Fibroblast of skin of left quadriceps (primary cell): ENCODE measurements at places on chromosomes 5 and 9.

DNA sequence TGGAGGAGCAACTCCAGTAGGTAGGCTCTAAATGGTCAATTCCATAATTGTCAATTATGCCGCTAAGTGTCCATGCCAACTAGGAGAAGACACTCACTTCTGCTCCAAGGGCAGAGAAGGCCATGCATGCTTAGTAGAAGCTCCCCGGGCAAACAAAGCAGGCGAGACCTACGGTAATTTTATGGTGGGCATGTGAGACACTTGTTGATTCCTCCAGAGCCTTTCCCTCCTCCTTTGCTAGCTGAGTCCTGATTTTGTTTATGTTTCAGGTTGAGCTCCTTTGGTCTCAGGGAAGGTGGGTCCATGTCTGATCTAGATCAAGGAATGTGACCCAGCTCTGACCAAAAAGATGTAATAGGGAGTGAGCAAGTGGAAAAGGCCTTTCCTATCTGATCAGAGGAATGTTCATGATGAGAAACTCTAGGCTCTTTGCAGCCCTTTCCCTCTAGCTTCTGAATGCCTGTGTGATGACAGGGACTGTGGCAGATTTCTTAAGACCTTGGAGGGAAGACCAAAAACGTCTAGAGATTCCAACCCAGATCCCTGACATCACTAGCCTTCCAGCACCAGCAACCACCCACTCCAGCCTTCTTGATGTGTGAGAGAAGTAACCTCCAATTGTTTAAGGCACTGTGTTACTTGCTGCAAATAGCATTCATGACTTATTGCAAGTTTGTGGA, 7.7 kb upstream of the CPEB4 start:
- peak; percentile 29 for DNase-seq

DNA sequence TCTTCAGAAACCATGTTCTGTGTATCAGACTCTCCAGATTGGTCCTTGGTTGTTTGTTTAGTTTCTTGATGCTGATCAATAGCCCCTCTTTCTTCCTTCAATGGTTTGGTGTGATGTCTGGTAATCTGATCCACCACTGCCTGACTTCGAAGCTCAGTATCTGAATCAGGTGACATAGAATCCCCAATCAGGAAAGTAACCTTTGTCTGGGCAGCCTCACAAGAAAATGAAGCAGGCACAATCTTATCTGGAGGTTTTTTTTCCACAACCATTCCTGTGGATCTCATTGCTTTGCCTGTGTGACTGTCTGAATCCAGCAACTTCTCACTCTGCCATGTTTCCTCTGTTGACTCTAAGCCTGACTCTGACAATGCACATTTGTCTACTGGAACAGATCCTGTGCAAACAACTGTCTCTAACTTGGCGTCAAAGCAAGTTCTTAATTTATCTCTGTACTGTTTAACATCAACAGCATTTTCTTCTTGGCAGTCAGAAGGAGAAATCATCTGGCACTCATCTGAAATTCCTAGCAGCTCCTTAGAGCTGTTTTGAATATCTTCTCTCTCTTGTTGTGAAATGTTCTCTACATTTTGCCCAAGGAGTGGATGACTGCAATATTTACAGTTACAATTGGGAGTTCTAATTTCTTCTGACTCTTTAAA, 37.1 kb upstream of the RAPGEF6 start:
- peak; percentile 77 for DNase-seq

DNA sequence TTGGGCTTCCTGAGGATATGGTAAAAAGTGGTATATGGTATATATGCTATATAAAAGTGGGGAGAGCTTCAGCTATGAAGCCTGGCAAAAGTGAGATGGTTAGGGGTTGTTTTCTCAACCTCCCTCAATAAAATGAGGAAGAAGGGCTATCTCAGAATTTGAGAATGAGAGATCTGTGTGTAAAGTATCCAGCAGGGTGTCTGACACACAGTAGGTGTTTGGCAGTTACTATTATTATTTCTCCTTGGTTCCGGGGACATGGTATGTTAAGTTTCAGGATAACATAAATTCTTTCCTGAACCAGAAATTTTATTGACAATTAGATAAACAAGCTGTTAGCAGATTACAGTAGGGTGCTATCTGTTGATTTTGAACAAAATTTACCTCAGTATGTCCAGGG, 94.1 kb downstream of the DENND1A start:
- DNase-seq, result no peak

GRCh38 chr5:157766442-157766841, 22.9 kb downstream of the LSM11 start:
- no peak for DNase-seq

DNA sequence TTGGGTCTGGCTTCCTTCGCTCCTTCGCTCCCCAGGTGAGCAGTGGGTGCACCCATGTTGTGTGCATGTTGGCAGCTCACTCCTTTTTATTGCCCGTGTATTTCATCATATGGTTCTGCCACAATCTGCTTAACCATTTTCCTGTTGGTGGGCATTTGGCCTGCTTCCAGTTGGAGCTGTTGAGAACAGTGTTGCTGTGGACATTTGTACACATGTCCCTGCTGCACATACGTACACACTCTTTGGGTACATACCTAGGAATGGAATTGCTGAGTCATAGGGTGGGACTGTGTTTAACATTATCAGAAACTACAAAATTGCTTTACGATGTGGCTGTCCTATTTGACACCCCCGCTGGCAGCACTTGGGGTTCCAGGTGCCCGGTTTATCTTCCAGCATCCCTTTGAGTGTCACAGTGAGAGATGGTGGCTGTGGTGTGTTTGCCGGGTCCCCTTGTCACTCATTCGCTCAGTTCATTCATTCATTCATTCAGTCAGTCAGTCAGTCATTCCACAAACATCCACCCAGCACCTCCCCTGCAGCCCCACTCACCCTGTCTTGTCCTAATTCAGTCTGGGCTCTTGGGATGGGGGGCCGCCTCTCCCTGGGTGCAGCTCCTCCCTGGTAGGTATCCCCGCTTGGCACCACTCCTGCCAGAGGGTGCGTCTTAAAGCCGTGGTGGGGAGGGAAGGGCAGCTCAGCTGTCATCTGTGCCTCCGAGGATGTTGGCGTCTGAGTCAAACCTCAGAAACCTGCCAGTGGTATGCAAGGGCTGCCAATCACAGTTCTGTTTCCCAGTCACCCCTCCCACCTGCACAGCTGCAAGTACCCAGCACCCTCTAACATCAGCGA, 7.9 kb upstream of the FIBCD1 start:
- DNase-seq, result no peak

DNA sequence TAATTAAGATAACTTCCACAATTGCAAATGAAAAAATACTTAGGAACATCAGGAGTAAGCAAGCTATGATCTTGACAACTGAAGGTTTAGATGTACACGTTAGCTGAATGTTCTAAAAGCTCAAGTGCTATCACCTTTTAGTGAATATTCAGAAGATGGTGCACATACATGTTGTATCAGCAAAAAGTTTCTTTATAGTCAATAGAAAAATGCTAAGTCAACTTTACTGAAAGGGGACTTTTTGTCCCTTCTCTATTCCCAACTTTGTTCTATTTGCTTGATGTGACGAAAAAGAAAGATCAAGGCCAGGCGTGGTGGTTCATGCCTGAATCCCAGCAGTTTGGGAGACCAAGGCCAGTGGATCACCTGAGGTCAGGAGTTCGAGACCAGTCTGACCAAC, 7.6 kb upstream of the RGMB start:
- DNase-seq, result no peak

DNA sequence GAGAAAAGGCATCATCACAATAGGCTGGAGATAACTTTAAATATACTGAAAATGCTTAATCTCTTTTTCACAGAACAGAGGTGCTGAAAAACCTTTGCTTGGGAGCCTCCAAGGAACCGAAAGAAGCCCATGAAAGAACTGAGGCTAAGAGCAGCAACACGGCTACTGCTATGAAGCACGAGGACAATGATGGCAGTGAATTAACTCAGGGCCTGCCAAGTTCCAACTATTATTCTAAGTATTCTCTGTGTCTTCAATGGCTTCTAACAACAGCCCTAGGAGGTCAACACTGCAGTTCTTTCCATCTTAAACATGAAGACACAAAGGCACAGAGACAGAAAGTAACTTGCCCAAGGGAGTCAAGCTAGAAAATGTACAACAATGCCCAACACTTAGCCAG, 293.0 kb upstream of the DAP start:
- DNase-seq, result no peak

GRCh38 chr5:9174446-9174845, 371.4 kb downstream of the SEMA5A start:
- DNase-seq, result no peak

GRCh38 chr9:129756191-129756590, 3.3 kb upstream of the PTGES start:
- DNase-seq, result no peak

- peak; percentile 56 for DNase-seq
Measured at GRCh38 chr9:38141746-38142591, 72.9 kb upstream of the SHB start.

DNA sequence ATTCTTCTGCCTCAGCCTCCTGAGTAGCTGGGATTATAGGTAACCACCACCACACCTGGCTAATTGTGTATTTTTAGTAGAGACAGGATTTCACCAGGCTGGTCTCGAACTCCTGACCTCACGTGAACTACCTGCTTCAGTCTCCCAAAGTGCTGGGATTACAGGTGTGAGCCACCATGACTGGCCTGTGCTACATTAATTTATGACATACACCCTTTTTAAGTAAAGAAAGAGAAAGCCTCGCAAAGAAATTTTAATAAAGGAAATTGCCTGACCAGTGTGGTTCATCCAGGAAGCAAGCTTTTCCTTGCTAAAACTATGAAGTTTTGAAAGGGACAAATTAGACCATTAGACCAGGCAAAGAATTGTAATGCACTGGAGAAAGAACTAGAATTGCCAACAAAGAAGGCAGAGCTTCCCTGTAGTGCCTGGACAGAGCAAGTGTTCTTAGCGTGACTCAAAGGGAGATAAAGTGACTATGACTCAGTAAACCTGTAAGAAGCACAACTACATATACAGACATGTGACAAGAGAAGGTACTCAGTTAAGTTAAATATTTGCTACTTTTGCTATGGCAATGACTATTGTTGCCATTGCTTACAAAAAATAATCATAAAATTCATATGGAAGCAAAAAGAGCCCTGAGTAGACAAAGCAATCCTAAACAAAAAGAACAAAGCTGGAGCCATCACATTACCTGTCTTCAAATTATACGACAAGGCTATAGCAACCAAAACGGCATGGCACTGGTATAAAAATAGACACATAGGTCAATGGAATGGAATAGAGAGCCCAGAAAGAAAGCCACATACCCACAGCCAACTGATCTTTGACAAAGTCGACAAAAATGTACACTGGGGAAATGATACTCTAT, 54.6 kb downstream of the FYB1 start:
- no peak for DNase-seq

GRCh38 chr9:90044710-90045151, 439.9 kb downstream of the GADD45G start:
- no peak for DNase-seq

GRCh38 chr9:120693700-120694008, 20.6 kb downstream of the MEGF9 start:
- DNase-seq, result no peak

- no peak for DNase-seq
Measured at GRCh38 chr5:158943569-158943968, 156.1 kb downstream of the EBF1 start.

DNA sequence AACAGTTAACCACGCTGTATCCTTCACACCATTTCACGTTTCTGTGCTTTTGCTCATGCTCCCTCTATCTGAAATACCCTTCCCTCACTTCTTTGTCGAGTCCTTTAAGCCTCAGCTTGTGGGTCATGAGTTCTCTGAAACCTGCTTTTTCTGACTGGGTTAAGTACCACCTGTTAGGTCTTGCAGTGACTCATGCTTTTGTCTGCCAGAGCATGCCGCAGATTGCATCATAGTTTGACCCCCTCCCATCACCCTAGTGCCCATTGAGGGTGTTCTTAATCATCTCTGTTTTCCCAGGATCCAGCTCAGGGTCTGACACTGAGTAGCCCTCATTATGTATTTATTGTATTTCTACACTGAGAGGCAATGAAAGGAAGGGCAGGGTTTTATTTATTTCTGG, 190.2 kb downstream of the ASTN2 start:
- DNase-seq, result no peak

- DNase-seq, result peak; percentile 1
Measured at GRCh38 chr9:73753171-73753570, 601.5 kb downstream of the ANXA1 start.

DNA sequence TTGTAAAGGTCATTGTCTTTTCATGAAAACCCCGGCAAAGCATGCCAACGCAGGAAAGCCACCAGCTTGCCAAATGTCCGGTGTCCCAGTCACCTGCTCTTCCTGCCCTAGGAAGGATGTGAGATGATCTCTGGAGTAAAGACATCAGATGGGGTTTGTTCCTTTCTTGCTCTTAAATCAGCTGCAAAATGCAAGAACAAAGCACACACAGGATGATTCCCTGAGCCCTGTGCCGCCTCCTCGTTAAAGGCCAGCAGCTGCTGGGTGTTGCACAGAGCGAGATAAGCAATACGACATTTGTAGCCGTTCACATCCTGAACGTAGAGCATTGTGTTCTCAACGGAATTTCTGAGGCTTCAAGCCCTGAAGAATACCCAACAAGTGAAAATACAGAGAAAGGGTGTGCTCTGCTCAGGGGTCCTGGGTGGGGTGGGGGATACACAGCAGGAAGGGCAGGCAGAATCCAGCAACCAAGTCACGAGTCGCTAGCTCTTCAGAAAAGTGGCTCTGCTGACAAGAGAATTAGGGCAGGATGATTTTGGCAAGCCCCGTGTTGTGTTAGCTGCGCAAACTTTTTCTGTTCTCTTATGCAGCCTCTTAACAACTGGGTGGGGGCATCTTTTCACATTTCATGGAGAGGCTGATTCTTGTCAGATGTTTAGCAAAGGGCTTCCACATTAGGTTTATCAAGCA, 229.2 kb upstream of the MAP3K1 start:
- no peak for DNase-seq

- DNase-seq, result no peak
Measured at GRCh38 chr5:178420354-178420781, 169.8 kb downstream of the COL23A1 start.

DNA sequence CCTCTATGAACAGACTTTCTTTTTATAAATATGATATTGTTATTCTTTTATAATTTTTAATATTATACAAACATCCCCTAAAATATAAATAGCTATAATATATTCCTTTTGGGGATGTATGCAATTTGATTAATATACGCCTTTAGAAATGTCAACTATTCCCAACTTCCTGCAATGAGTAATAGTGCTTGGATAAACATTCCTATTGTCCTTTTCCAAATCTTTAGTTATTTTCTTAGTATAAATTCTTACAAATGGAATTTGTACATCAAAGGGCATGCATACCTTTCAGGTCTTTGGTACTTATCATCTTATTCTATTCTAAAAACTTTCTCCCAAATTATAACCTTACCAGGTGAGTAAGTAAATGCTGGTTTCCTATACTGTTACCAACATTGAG, 6.2 kb downstream of the NLN start:
- DNase-seq, result no peak
